ENCODE measurements at places on chromosomes 12 and 14.

- DNase-seq = no peak
These were observed 40.8 kb downstream of the CDC42BPB start for GRCh38 chr14:103016594-103016993.

DNA sequence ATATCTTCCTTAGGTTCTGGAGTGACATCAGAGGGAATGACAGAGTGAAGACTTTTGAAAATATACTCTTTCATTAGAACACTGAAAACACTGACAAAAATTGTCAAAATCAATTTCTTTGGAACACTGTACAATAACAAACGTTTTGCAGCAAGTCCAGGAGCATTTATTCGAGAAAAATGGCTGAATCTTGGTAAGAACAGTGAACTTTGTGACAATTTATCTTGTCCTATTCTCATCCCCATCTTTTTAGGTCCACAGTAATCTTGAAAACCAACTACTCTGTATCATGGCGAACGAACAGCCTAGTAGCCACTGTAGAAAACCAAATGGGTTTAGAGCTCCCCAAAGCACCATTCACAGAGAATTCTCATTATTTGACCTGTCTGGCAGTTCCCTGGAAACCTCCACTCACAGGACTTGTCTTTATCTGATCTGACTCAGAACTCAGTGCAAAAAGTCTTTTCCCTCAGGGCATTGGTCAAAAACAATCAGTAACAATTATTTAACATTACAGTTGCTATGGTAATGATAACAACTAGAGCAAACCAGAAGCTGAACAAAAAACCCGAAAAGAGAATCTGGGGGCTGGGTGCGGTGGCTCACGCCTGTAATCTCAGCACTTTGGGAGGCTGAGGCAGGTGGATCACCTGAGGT, 20.3 kb upstream of the PPP2R5E start:
- no peak for DNase-seq

DNA sequence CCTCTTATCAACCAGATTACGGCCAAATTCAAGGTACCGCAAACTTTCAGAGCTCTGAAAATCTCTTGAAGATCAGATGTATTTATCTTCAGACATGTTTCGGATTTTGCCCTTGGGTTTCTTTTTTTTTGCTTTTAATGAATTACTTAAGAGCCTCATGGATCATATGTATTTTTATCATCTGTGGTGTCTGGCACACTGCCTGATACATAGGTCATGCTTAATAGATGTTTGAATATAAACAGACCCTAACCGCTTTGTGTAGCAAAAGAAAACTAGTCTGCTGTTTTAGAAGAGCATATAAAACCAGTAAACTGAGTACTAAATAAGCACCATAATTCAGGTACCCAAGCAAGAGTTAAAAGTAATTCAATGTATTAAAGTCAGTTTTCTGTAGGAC, 20.1 kb upstream of the TBK1 start:
- DNase-seq = no peak

GRCh38 chr14:94921882-94922585, 152.1 kb upstream of the GSC start:
- DNase-seq = no peak

DNA sequence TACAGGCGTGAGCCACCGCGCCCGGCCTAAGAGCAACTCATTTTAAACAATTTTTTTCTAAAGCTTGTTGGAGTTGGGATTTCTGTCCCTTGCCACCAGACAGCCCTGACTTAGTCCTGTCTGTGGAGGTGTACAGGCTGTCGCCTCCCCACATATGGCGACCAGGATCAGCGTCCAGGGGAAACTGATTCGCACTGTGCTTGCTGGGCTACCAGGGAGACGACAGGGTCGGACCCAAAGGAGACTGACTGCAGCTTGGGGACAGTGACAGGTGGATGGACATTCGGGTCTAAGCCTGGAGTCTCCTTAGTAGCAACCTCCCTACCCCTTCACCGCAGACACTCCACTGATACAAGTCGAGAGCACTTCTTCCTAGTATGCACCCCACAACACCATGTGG, 40.3 kb downstream of the TRAFD1 start:
- DNase-seq = no peak

- DNase-seq = no peak
These were observed 35.9 kb downstream of the TRIM9 start for GRCh38 chr14:51059032-51059431.

GRCh38 chr14:55805250-55805649, 225.2 kb downstream of the KTN1 start:
- DNase-seq = no peak

DNA sequence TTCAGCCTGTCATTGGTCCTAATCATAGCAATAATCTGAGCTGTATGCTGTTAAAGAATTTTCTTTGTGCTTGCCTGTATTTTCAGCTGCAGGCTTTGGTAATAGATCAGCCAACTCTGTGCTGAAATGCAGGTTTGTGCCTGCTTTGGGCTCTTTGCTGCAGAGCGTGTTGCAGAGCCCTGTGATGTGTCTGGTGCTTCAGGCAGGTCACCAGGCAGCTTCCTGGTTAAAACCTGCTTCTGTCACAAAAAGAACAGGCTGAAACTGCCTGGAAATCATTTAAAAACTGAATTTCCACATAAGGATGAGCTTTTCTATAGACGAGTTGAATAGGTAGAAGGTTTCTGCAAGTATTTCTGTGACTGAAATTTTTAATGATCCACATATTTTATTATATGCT, 3.1 kb downstream of the DIP2B start:
- no peak for DNase-seq

DNA sequence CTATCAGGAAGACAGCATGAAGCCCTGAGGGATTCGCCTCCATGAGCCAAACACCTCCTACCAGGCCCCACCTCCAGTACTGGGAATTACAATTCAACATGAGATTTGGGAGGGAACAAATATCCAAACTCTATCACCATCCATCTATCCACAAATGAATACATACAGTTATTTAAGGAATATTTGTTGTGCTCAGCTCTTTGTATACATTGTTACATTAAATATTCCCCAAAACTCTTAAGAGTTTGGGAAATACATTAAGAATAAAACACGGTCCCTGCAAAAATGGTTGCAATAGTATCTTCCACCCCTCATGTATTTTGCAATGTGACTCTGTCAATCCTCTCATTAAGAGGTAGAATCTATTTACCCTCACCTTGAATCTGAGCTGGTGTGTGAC, 109.8 kb upstream of the PLXNC1 start:
- no peak for DNase-seq

GRCh38 chr12:120584343-120585149, 3.3 kb upstream of the POP5 start:
- DNase-seq = peak; percentile 39

DNA sequence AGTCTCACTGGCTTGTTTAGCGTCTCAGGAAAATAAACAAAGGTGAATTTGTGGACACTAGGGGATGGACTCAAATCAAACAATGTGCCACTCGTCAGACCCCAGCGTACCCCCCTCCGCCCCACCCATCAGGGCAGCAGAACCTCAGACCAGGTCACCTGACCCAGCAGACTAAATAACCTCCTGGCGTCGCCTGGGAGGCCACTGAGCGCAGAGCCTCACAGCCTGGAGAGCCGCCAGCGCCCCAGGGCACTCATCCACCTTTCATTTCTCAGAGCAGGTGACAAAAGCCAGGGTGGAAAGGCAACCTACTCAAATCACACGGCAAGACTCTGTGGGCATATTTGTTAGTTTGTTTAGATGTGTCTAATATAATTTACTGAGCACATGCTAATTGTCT, 100.9 kb downstream of the DICER1 start:
- DNase-seq = no peak

- DNase-seq = no peak
These were observed 11.2 kb upstream of the PDE1B start for GRCh38 chr12:54538136-54538700.

DNA sequence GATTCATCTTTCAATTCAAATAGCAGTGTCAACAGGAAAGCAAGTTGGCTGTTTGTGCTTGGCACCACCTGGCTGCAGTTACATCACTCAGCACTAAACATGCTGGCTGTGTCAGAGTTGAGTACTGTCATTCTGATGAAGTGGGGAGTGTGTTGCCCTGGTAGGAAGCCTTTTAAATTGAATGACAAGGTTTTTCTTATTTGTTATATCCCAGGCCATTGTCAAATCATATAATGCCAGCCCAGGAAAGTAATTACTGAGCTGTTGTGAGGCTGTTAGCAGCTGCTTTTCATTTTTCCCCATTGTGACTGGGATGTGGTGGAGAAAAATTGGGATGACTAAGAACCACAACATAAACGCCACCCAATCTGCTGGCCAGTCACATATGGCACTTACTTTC, 106.5 kb upstream of the PRKD1 start:
- no peak for DNase-seq

DNA sequence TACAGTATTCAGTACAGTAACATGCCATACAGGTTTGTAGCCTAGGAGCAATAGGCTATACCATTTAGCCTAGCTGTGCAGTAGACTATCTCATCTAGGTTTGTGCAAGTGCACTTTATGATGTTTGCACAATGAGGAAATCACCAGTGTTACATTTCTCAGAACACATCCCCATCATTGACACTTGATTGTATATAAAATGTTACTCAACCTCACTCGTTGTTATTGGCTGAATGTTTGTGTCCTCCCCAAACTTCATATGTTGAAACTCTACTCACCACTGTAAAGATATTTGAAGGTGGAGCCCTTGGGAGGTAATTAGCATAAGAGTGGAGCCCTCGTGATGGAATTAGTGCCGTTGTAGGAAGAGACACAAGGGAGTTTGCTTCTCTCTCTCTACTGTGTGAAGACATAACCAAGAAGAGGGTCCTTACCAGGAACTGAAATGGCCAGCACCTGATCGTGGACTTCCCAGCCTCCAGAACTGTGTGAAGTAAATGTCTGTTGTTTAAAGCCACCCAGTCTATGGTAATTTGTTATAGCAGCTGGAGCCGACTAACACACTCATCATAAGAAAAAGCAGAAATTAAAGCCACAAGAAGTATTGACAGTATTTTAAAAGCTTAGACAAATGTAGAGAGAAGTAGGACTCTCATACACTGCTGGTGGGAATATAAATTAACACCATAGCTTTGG, 3.2 kb upstream of the MED13L start:
- no peak for DNase-seq

GRCh38 chr14:75514673-75515628, 7.3 kb upstream of the BATF start:
- peak; percentile 44 for DNase-seq

DNA sequence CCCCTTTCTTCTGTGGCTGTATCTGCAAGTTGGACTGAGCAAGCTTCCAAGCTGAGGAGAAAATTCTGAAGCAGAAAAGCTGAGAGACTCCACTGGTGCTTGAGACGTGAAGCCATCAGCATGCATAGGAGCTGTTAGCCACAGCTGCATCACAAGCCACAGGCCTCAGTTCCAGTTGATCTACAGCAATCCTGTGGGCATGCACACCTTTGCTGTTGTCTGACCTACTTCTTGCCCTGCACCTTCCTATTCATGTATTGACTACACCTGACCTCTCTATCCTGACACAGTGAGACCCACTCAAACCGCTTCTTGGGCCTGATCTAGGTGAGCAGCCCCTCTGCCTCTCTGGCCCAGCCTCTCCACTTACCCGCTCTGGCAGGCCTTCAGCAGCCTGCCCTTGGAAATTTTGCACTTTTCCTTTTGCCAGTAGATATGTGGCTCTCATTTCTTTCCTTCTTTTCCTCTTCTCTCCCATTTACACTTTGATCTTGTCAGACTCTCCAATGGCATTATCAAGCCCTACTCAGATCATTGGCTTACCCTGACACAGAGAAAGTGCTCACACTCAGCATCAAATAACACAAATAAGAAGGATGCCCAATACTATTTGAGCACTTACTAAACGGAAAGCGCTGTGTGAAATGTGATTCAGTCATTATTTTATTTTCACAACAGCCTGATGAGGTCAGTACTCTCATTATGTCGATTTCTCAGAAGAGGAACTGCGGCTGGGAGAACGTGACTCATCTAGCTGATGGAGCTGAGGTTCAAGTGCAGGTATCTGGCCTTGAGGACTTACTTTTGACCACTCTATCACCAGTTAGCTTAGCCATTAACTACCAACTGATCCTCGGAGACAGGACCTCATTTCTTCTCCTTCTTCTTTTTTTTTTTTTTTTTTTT, 21.9 kb upstream of the PTGR2 start:
- peak; percentile 74 for DNase-seq

DNA sequence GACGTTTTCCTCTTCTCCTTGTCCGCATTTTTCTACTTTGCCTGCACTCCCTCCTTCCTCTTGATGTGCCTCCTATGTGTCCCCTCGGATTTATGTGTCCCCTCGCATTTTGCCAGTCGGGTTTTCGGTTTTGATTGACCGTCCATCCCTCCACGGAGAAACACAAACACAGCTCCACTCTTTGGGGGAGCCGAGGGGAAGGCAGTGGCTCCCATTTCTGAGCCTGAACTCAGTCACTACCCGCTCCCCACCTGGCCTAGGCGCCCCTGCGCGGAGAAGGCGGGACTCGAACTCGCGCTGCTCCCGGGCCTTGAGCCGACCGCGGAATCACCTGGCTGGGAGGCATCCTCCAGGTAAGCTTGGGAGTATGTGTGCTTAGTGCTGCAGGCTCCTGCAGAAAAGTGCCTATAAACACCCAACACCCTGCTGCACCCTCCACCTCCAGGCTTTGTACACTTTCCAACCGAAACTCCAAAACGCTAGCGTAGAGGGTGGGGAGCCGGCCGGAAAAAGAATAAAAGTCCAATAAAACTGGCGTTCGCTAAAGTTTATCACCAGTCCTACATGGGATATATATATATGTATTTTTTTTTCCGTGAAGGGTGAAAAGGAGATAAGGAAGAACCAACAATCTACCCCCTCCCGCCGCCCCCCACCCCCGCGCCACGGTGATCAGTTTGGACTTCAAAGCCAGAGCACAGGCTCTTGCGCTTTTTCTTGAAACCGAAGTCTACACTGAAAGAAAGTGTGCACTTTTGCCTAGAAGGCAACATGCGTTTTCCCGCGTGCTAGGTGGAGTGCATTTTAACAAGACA, 3.3 kb upstream of the CCND2 start:
- DNase-seq = no peak

DNA sequence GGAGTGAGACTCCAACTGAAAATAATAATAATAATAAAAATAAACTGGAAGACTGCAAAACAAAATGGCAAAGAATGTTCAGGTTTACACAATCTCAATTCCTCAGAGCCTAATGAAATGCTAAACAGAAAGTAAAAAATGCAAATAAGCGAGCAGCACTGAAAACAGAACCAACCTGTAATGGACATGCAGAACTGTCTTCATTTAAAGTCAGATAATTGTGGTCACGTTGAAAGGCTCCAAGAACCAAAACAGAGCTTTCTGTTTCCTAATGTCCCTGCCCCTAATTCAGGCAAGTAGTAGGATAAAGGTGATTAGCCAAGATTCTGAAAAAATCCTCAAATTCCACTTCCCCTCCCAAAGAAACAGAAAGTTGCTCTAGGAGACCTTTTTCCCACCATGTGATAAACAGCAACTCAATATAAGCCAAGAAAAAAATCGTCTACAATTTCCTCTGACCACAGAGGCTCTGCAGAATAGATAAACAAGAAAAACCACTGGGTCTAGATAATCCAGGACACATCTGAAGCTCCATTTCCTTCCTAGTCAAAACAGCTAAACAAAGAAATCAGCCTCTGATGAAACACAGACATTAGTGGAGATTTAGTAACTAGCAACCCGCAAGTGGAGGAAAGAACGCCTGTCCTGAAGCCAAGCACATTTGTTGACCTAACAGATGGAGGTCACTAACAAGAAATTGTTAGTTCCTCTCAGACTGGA, 3.0 kb downstream of the MIS18BP1 start:
- no peak for DNase-seq

- no peak for DNase-seq
These were observed 253.6 kb downstream of the ZFP36L1 start for GRCh38 chr14:68539241-68539737.

GRCh38 chr14:103915616-103916015, 12.6 kb upstream of the TDRD9 start:
- DNase-seq = no peak
